ENCODE measurements at places on chromosomes 7 and 10. TPM values are rescaled to one million over a fixed set of nuclear protein-coding genes. Genes with fewer than 3 reads are reported as not detected.

Gene CYP2C19
- not detected for total RNA-seq

Gene SNX13
- total RNA-seq: 39.7 TPM

Gene CPVL
- total RNA-seq: 22.2 TPM

Gene AGAP5
- 5.1 TPM for total RNA-seq

Gene CDC14C
- 0.17 TPM for total RNA-seq

Gene MKI67
- total RNA-seq: 4.6 TPM

Gene VPS41
- 92.9 TPM for total RNA-seq

Gene EPC1
- 25.7 TPM for total RNA-seq

Gene IRF5
- total RNA-seq: 0.36 TPM

Gene ACBD7
- total RNA-seq: 0.79 TPM

Gene CHAT
- 1.00 TPM for total RNA-seq

Gene OR2A42
- total RNA-seq: not detected

Gene FRMD4A
- 59.0 TPM for total RNA-seq

DNA sequence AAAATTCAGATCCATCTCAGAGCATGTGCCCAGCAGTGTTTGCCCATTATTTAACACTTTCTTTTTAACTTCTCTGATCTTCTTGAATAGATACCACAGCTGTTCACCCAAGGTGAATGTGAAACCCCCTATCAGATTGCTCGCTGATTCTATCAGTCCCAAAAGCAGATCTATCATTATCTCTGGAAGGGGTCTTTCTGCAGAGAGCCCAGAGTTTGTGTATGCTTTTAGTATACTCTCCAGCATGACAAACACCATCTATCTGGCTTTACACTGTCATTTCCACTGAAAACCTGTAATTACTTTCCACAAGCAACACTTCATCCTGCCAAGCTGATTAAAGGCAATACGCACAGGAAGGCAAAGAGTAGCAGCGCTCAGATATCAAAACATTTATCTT lies 168.2 kb downstream of the CACNA2D1 start:
- H3K27ac ChIP-seq: no peak overlapping the region
- no peak overlapping the region for H3K4me3 ChIP-seq
- no peaks in the 10 kb centered on the region for H3K27me3 ChIP-seq

- H3K27me3 ChIP-seq: no peaks in the 10 kb centered on the region
- H3K27ac ChIP-seq: no peak overlapping the region
- no peak overlapping the region for H3K4me3 ChIP-seq
- no peaks in the 10 kb centered on the region for H3K36me3 ChIP-seq
- no peak for DNase-seq
Observed at GRCh38 chr10:103983367-103983911, 16.5 kb downstream of the SLK start.

DNA sequence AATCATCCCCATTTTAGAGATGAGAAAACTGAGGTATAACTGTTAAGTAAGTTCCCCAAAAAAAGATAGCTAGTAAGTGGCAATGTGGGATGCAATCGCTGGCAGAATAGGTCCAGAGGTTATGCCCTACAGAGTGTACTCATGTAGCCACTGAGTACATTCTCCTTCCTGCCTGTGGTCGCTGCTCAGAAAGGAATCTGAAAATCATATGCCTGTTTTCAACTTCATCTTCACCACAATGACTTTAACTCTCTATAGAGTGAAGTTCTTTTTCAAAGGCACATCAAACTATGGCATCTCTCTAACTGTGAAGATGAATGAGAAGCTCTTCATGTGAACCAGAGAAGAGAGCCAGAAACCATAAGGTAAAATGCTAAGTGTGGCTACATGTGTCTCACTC lies 162.2 kb upstream of the SLC25A13 start:
- no peaks in the 10 kb centered on the region for H3K4me1 ChIP-seq
- H3K27me3 ChIP-seq: no peaks in the 10 kb centered on the region

GRCh38 chr7:54774785-54775740 lies 16.1 kb upstream of the SEC61G start:
- H3K4me3 ChIP-seq: no peak overlapping the region
- H3K36me3 ChIP-seq: no peaks in the 10 kb centered on the region
- no peak overlapping the region for H3K27ac ChIP-seq
- H3K27me3 ChIP-seq: no peaks in the 10 kb centered on the region
- H3K4me1 ChIP-seq: no peaks in the 10 kb centered on the region

- no peak overlapping the region for H3K4me3 ChIP-seq
- H3K27ac ChIP-seq: no peak overlapping the region
- DNase-seq: no peak
- no peaks in the 10 kb centered on the region for H3K36me3 ChIP-seq
Observed at GRCh38 chr10:75672111-75672671, 240.8 kb downstream of the LRMDA start.

GRCh38 chr7:116924741-116925140 lies 28.6 kb upstream of the ST7 start:
- DNase-seq: peak; percentile 55
- no peak overlapping the region for H3K4me3 ChIP-seq
- peaks cover 2% of the 10 kb centered on the region for H3K27me3 ChIP-seq
- H3K36me3 ChIP-seq: peaks cover 3% of the 10 kb centered on the region

DNA sequence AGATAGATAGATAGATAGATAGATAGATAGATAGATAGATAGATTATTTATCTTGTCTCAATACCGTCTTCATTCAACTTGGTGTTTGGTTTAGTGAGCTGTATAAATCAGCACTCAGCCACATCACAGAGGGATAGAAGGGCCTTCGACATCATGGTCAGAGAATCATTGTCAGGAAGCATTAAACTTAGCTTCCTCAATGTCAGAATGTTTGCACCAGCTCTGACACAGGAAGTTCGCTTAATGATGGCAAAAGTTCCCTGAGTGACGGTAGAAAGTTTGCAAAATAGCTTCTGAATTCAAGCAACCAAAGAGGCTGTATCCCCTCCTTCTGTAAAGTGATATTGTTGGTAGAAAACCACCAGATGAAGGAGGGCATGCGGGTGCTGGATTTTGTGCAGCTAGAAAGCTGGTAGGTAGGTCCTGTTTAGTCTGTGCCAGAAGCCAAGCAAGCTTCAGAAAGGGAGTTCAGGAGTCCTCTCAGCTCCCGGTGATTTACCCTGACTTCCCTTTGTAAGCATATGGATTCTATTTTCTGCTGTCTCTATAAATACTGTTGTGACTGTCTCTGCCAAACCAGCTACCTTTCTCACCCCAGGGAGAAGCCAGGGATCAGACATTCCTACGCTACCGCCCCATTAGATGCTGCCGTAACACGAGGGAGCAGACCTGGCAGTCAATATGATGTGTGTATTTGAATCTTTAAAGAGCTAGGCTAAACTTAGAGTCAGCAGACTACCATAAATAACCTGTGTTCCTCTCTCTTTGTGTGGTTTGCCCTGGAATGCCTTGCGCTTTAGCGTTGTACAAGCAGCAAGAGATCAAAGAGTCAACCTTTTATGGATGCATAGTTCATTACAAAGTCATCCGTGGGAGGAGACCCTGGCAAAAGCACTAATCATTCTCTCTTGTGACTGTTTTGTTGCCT lies 200.5 kb upstream of the KIAA1217 start:
- peaks cover 23% of the 10 kb centered on the region for H3K4me1 ChIP-seq
- peak; percentile 98 for DNase-seq
- H3K4me3 ChIP-seq: peak overlapping the region; percentile 24
- no peaks in the 10 kb centered on the region for H3K36me3 ChIP-seq

DNA sequence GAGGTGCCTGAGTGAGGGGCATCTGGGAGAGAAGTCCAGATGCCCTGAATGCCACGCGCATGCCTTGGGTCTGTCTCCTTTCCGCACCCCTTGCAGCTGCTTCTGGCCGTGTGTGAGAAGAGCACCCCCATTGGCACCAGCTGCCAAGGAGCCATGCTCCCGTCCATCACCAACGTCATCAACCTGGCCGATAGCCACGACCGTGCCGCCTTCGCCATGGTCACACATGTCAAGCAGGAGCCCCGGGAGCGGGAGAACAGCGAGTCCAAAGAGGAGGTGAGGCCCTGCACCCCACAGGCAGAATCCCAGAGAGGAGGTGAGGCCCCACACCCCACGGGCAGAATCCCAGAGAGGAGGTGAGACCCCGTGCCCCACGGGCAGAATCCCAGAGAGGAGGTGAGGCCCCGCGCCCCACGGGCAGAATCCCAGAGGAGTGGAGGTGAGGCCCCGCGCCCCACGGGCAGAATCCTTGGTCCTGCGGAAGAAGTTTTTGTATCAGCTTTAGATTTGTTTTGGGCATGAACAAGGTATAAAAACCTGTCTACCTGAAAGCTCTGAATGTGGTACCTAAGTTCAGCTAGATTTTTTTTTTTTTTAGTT lies 91.8 kb downstream of the TRRAP start:
- H3K27ac ChIP-seq: no peak overlapping the region
- no peak for DNase-seq
- no peaks in the 10 kb centered on the region for H3K4me1 ChIP-seq

DNA sequence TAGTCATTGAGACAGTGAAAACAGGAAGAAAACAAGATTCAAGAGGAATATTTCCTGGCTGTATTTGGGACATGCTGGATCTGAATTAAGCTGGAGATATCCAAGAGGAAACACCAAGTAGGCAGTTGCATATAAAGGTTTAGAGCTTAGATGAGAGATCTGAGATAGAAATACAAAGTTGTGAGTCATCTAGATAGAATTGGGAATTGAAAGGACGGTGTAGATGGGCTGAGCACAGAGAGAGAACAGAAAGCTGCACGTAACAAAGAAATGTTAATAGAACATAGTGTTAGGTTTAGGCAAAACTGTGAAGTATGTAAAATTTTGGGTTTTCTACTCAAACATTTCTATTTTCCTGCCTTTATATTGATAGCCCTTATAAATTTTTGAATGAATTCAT lies 218.5 kb upstream of the TMEM196 start:
- H3K27ac ChIP-seq: no peak overlapping the region
- H3K27me3 ChIP-seq: no peaks in the 10 kb centered on the region
- no peaks in the 10 kb centered on the region for H3K4me1 ChIP-seq
- H3K4me3 ChIP-seq: no peak overlapping the region
- H3K36me3 ChIP-seq: no peaks in the 10 kb centered on the region
- no peak for DNase-seq

- H3K4me1 ChIP-seq: no peaks in the 10 kb centered on the region
- no peaks in the 10 kb centered on the region for H3K36me3 ChIP-seq
- H3K27me3 ChIP-seq: no peaks in the 10 kb centered on the region
- H3K4me3 ChIP-seq: no peak overlapping the region
- no peak for DNase-seq
- no peak overlapping the region for H3K27ac ChIP-seq
Observed at GRCh38 chr10:23079700-23080099, 15.7 kb upstream of the MSRB2 start.

- no peaks in the 10 kb centered on the region for H3K36me3 ChIP-seq
- H3K4me3 ChIP-seq: no peak overlapping the region
- H3K27ac ChIP-seq: no peak overlapping the region
- H3K4me1 ChIP-seq: no peaks in the 10 kb centered on the region
- DNase-seq: no peak
- no peaks in the 10 kb centered on the region for H3K27me3 ChIP-seq
Observed at GRCh38 chr7:131149429-131149773, 178.3 kb upstream of the MKLN1 start.

GRCh38 chr7:45188736-45189135 lies 31.1 kb downstream of the RAMP3 start:
- no peak overlapping the region for H3K4me3 ChIP-seq
- H3K36me3 ChIP-seq: no peaks in the 10 kb centered on the region
- DNase-seq: no peak
- H3K27ac ChIP-seq: no peak overlapping the region
- H3K4me1 ChIP-seq: no peaks in the 10 kb centered on the region

- no peak overlapping the region for H3K4me3 ChIP-seq
- no peaks in the 10 kb centered on the region for H3K4me1 ChIP-seq
- no peak for DNase-seq
- H3K27me3 ChIP-seq: no peaks in the 10 kb centered on the region
Observed at GRCh38 chr7:150586068-150586784, 19.0 kb downstream of the GIMAP4 start.

- no peak for DNase-seq
- no peak overlapping the region for H3K27ac ChIP-seq
- peaks cover 42% of the 10 kb centered on the region for H3K27me3 ChIP-seq
- H3K4me1 ChIP-seq: no peaks in the 10 kb centered on the region
- H3K4me3 ChIP-seq: no peak overlapping the region
- no peaks in the 10 kb centered on the region for H3K36me3 ChIP-seq
Observed at GRCh38 chr10:45375101-45375500, 1.1 kb downstream of the ALOX5 start.

- no peak overlapping the region for H3K4me3 ChIP-seq
- H3K4me1 ChIP-seq: no peaks in the 10 kb centered on the region
- no peaks in the 10 kb centered on the region for H3K27me3 ChIP-seq
- peak; percentile 69 for DNase-seq
Observed at GRCh38 chr7:20359341-20359963, 28.8 kb downstream of the ITGB8 start.

All from astrocyte (in vitro differentiated cells and primary cell).